ENCODE measurements at places on chromosomes 16 and 17. TPM values are rescaled to one million over a fixed set of nuclear protein-coding genes. Genes with fewer than 3 reads are reported as not detected.

DNA sequence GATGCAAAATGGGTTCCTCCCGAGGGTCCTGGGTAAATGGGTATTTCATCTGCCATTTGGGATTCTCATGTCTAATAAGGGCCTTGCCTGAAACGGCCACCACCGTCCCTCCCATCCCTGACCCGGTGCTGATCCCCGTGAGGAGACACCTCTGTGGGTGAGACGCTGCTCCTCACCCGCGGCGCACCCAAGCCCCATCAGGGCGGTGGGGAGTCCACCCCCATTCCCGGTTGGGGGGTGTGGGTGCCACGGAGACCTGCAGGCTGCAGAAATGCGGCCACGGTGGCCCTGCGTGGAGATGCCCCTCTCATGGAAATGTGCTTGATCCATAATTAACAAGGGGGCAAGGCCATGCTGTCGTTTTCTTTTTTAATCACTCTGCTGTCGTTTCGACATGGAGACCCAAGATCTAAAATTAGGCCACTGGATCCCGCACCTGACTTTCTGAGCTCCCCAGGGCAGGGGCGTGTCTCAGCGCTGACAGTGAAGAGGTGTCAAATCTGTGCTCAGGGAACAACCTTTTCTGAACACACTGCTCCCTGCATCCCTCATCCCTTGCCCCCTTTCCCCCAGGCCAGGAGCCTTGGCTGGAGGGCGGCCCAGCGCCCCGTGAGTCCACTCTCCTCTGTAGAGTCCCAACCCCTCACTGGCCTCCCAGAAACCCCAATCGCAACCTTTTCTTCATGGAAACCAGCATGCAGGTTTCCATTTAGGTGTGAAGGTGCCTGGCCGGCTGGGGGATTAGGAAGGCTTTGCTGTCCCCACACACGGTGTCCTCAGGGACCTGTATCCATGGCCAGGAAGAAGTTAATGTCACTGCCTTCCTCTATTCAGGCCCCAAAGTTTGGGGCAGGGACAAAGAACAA lies 38.9 kb downstream of the PEMT start:
- no peak overlapping the region for H3K27ac ChIP-seq
- no peak for DNase-seq
- no peaks in the 10 kb centered on the region for H3K36me3 ChIP-seq
- no peak overlapping the region for H3K4me3 ChIP-seq
- H3K4me1 ChIP-seq = peaks cover 14% of the 10 kb centered on the region
- H3K27me3 ChIP-seq = no peaks in the 10 kb centered on the region

GRCh38 chr16:88719267-88719932 lies 13.1 kb downstream of the CTU2 start:
- peak; percentile 85 for DNase-seq
- H3K4me1 ChIP-seq = no peaks in the 10 kb centered on the region
- no peak overlapping the region for H3K27ac ChIP-seq
- no peak overlapping the region for H3K4me3 ChIP-seq

NPEPPS gene
- total RNA-seq = 78.9 TPM

- peak overlapping the region; percentile 37 for H3K27ac ChIP-seq
- DNase-seq = peak; percentile 55
- peaks cover 44% of the 10 kb centered on the region for H3K4me1 ChIP-seq
- H3K4me3 ChIP-seq = no peak overlapping the region
- H3K36me3 ChIP-seq = peaks cover 79% of the 10 kb centered on the region
- no peaks in the 10 kb centered on the region for H3K27me3 ChIP-seq
Observed at GRCh38 chr16:11681556-11681955, 13.3 kb downstream of the SNN start.

ZNF263 gene
- 62.2 TPM for total RNA-seq

CCR7 gene
- total RNA-seq = 0.93 TPM

GRCh38 chr17:55571095-55571494 lies 59.8 kb upstream of the SMIM36 start:
- DNase-seq = no peak
- peaks cover 16% of the 10 kb centered on the region for H3K4me1 ChIP-seq
- H3K4me3 ChIP-seq = no peak overlapping the region
- no peak overlapping the region for H3K27ac ChIP-seq

- H3K4me1 ChIP-seq = no peaks in the 10 kb centered on the region
- H3K36me3 ChIP-seq = no peaks in the 10 kb centered on the region
- no peaks in the 10 kb centered on the region for H3K27me3 ChIP-seq
- H3K27ac ChIP-seq = no peak overlapping the region
- no peak overlapping the region for H3K4me3 ChIP-seq
- DNase-seq = peak; percentile 6
Observed at GRCh38 chr16:23833960-23834685, 1.7 kb upstream of the PRKCB start.

TNFRSF17 gene
- not detected for total RNA-seq

- no peak overlapping the region for H3K27ac ChIP-seq
- no peaks in the 10 kb centered on the region for H3K27me3 ChIP-seq
- no peak overlapping the region for H3K4me3 ChIP-seq
- no peak for DNase-seq
Observed at GRCh38 chr16:10016752-10017151, 165.5 kb downstream of the GRIN2A start.

DNA sequence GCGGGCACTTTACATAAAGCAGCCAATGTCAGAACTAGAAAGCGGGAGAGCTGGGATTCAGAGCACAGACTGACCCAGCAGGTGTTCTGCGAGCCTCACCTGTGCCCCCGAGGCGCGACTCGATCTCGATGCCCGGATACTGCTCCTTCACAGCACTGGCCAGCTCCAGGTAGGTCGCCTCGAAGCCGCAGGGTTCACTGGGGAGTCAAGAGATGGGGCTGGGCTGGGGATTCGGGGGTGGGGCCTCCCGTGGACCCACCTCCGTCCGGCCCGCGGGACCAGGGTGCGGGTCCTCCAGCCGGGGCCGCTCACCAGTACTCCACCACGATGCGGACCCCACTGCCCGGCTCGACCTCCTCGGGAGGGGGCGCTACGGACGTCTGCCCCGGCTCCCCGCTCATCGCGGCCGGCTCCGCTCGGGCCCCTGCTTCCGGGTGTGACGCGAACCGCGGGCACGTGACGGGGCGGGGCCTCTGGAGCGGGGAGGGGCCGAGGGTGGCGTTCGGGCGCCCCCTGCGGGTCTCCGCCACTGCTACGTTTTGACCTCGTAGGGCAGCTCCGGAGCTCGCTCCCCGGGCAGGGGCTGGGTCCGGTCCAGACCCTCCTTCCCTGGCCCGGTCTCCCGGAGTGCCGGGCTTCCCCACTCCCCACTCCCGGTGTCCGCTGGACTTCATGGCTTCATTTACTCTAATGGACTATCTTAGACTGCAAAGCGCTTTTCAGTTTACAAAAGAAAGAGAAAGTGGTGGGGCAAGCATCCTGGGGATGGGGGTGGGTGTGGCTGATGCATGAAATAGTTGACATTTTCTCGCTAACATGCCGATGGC lies at the start of gene MIEN1:
Gene MIEN1 (minus strand): TSS at position 438 of the 827 bp plus-strand sequence. CDS start 37 bp downstream, at position 401.
- H3K4me1 ChIP-seq = peaks cover 7% of the 10 kb centered on the region
- DNase-seq = peak; percentile 89
- peak within 1 kb of the TSS; percentile 93 for H3K27ac ChIP-seq
- H3K27me3 ChIP-seq = no peaks in the 10 kb centered on the region

CXCL16 gene
- 13.7 TPM for total RNA-seq

DNA sequence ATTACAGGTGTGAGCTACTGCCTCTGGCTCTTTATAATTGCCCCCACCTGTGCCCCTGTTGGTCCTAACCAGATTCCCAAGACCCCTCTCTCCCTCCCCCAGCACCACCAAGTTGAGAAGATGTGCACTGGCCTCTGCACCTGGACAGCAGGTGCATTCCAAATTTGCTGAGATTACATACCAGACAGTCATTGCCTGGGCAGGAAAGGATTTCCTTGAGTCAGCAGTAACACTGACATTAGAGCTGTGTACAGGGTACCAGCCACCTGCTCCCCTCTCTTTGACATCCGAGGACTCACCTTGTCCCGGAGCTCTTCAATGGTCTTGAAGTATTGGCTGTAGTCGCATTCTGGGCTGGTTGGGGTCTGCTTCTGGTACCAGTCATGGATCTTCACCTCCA lies 659 bp downstream of the KRT15 start:
- no peak overlapping the region for H3K4me3 ChIP-seq
- H3K27me3 ChIP-seq = no peaks in the 10 kb centered on the region
- H3K36me3 ChIP-seq = no peaks in the 10 kb centered on the region
- no peak for DNase-seq
- H3K27ac ChIP-seq = no peak overlapping the region
- no peaks in the 10 kb centered on the region for H3K4me1 ChIP-seq

DNA sequence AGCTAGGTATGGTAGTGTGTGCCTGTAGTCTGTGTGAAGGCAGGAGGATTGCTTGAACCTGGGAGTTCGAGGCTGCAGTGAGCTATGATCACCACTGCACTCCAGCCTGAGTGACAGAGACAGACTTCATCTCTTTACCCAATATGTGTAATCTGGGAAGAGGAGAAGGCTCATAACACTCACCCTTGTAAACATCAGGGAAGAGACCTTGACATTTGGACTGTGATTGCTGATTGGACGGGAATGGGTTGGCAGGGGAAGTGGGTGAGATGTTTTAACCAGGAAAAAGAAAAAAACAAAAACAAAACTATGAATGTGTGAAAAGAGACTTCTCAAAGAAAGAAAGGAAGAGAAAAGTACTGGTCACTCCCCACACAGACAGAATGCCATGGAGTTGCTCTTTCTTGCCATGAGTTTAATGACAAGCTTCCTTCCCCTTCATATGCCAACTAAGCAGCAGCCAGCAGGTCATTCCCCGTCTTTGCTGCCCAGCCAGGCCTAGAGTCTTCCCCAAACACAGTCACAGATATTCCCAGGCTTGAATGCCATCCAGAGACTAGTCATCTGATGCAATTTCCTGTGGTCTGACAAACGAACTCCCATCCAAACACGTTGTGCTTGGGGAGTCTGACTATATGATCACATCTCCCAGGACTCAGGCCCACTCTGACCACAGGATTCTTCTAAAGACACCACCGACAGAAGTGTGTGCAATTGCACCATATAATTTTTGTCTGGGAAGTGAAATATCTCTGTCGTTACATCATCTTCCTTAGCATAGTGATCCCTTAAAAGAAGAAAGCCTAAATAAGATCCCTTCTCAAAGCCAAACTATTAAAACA lies 3.6 kb upstream of the XAF1 start:
- peak overlapping the region; percentile 74 for H3K27ac ChIP-seq
- peak; percentile 9 for DNase-seq
- peaks cover 25% of the 10 kb centered on the region for H3K4me1 ChIP-seq
- no peaks in the 10 kb centered on the region for H3K36me3 ChIP-seq
- no peaks in the 10 kb centered on the region for H3K27me3 ChIP-seq

GRCh38 chr16:78641433-78641832 lies 542.0 kb downstream of the WWOX start:
- DNase-seq = no peak
- H3K27me3 ChIP-seq = no peaks in the 10 kb centered on the region
- no peak overlapping the region for H3K27ac ChIP-seq

- no peak overlapping the region for H3K4me3 ChIP-seq
- H3K27ac ChIP-seq = no peak overlapping the region
- no peaks in the 10 kb centered on the region for H3K36me3 ChIP-seq
- H3K4me1 ChIP-seq = no peaks in the 10 kb centered on the region
- no peaks in the 10 kb centered on the region for H3K27me3 ChIP-seq
Observed at GRCh38 chr16:64150193-64150592, 971.7 kb downstream of the CDH11 start.

DNA sequence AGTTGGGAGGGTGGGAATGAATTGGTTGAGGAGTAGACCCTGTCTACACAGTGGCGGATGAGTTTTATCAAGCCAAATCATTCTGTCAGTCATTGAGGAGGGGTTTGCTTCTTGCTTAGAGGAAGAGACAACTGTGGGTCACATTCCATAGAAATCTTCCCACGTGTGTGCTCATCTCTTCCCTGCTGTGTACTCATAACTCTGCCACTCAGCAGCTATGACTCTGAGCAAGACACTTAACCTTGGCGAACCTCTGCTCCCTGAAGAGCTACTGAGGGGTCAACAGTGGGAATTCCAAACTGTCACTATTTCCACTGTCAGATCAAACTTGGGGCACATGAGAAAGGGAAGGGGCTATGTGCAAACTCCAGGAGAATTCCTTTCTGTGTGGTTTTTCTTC lies 72.6 kb upstream of the COX10 start:
- no peaks in the 10 kb centered on the region for H3K4me1 ChIP-seq
- no peak overlapping the region for H3K27ac ChIP-seq
- H3K27me3 ChIP-seq = no peaks in the 10 kb centered on the region
- H3K36me3 ChIP-seq = no peaks in the 10 kb centered on the region
- H3K4me3 ChIP-seq = no peak overlapping the region
- DNase-seq = no peak

- no peaks in the 10 kb centered on the region for H3K4me1 ChIP-seq
- no peak overlapping the region for H3K4me3 ChIP-seq
- no peaks in the 10 kb centered on the region for H3K36me3 ChIP-seq
- no peak overlapping the region for H3K27ac ChIP-seq
- no peak for DNase-seq
- no peaks in the 10 kb centered on the region for H3K27me3 ChIP-seq
Observed at GRCh38 chr17:50310455-50311111, 35.3 kb upstream of the XYLT2 start.

DNA sequence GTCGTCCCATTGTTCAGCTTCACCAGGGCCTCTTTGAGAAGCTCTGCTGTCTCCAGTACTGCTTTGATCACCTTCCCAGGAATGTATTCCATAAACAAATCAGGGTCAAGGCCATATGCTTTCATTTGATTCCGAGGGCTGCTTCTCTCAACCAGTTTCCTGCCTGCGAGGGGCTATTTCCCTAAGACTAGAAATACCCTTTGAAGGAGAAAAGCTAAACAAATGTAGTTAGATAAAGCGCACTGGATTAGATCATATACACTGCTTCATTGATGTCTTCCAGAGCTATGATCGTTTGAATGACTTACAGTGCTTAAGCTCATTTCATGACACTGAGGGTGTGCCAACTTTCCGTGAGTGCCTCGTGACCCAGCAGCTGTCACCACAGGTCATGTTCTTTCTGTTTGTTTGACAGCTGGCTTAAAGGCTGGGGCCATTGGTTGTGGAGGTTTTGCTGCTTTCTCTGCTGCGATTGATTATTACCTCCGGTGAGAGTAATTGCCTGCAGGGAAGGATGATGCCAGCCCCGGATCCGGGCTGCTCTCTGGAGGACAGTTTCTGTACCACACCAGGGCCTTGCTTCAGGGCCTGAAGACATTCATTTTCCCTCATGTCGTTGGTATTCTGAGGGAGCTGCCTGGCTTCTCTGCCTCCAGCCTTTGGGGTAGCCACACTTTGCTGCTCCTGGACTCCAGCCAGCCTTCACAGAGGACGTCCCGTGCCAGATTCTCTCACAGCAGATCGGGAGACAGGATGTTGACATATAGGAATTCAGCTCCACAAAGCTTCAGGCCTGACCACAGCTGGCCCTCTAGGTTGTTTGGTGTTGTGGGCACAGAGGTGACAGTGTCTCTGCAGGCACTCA lies 3.9 kb downstream of the TIMM22 start:
- no peak overlapping the region for H3K4me3 ChIP-seq
- H3K27ac ChIP-seq = no peak overlapping the region
- peaks cover 64% of the 10 kb centered on the region for H3K4me1 ChIP-seq
- DNase-seq = no peak

- H3K4me1 ChIP-seq = no peaks in the 10 kb centered on the region
- H3K4me3 ChIP-seq = no peak overlapping the region
- H3K36me3 ChIP-seq = peaks cover 8% of the 10 kb centered on the region
- no peak overlapping the region for H3K27ac ChIP-seq
- H3K27me3 ChIP-seq = no peaks in the 10 kb centered on the region
Observed at GRCh38 chr17:73028299-73028755, 64.2 kb downstream of the SLC39A11 start.

- no peaks in the 10 kb centered on the region for H3K36me3 ChIP-seq
- DNase-seq = no peak
- no peak overlapping the region for H3K27ac ChIP-seq
- no peaks in the 10 kb centered on the region for H3K4me1 ChIP-seq
Observed at GRCh38 chr16:86854626-86855294, 276.4 kb downstream of the FOXL1 start.

GRCh38 chr16:47486856-47487255 lies 25.7 kb downstream of the PHKB start:
- H3K4me3 ChIP-seq = no peak overlapping the region
- H3K27me3 ChIP-seq = no peaks in the 10 kb centered on the region
- H3K4me1 ChIP-seq = no peaks in the 10 kb centered on the region
- no peak for DNase-seq
